ENCODE measurements at places on chromosomes 3 and 15.

- DNase-seq = peak; percentile 69
Observed at GRCh38 chr3:126259411-126260391, 79.3 kb upstream of the ALDH1L1 start.

- DNase-seq = no peak
Observed at GRCh38 chr15:39344662-39345141, 236.2 kb upstream of the THBS1 start.

DNA sequence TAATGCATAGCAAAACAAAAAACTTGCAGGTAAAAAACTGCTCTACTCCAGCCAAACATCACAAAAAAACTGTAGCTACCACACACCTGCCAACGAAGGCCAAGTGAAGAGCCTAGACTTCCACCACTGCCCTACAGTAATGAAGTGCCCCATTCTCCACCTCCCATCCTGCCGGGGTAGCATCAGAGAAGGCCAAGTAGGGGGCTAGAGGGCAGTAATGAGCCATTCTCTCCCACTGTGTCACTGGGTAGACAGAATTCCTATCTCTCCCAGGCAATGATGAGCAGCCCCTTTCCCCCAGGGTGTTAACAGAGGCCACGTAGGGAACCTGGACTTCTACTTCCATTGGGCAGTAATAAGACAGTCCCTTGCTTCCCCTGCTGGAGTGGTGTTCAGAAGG lies 9.5 kb downstream of the SEC22C start:
- peak; percentile 70 for DNase-seq

DNA sequence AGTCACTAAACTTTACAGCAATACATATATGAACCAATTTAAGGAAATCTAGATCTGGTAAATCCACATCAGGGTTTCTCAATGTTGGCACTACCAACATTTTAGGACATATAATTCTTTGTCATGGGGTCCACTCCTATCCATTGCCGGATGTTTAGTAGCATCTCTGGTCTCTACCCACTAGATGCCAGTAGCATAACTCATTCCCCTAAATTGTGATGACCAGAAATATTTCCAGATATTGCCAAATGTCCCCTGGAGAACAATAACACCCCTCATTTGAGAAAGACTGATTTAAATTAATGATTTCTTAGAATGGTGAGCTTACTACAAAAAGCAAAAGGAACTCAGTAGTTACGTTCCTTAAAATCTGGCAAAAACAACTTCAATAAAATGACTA lies 23.1 kb upstream of the ANKRD28 start:
- no peak for DNase-seq

GRCh38 chr3:25856902-25857518 lies 67.1 kb downstream of the OXSM start:
- no peak for DNase-seq
